Fibroblast of skin of right biceps (primary cell): ENCODE measurements at places on chromosomes 5 and 9.

DNA sequence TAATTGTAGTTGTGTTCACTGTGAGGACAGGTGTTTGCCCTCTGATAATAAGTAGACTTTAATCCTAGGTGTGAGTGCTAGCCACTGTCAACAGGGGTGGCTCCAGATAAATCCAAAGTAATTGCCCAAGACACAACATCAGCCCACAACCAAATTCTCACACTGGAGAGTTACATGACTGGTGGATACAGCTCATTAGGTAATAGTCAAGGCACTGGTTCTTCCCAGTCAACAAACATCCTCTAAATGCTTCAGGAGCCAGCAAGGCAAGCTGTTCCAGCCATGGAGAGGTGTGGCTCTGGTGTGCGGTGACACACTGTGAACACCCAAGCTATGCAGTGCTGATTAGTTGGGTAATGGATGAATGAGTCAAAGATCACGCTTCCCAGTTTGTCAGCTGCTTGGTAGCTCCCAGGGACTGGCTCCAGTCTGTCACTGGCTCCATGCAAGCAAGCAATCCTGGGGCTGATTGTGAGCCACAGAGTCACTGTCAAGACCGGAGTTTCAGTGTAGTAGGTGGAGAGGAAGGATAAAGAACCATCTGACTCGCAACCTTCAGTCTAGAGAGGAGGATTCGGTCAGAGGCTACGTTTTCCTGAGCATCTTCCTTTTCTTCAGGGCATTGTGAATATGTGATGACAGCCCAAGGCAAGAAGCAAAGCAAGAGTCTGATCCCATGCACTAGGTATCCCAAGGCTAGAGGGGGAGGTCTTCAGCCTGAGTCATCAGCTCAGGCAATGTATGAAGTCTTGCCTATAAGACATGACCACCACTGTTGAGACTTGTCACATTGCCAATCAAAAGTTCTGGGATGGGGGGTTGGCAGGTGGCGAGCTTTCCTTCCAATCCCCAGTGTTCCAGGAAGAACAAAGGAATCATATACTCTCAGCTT lies 63.1 kb downstream of the UGCG start:
- peak; percentile 98 for DNase-seq

DNA sequence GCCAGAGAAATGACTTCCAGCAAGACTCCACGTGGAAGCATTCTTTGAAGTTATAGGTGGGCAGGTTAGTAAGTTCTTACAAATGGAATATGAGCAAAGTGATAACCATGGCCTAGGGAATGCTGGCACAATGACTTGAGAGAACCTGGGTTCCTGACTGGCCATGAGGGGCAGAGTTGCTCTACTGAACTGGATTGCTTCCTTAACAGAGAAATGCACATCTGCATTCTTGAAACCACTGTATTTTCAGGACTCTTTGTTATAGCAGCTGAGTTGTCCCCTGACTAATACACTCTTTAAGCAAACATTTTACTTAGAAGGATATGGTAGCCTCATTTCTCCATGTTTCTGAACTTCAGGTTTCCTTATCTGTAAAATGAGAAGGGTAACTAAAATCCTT lies 108.3 kb upstream of the GNA14 start:
- no peak for DNase-seq

DNA sequence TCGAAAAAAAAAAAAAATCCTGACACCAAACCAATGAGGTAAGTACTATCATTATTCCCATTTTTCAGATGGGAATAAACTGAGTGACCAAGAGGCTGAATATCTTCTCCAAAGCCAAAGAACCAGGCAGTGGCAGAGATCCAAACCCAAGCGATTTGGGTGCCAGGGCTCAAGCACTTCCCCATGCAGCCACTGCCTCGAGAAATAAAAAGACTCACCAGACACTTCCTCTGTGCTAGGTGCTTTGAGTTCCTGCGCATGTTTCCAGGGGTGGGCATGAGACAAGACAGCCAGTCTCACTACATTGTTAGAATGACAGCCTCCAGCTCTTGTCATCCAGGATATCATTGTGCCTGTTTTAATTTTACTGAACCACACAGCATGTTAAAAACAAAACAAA lies 2.3 kb upstream of the RPL26L1 start:
- DNase-seq: peak; percentile 29

DNA sequence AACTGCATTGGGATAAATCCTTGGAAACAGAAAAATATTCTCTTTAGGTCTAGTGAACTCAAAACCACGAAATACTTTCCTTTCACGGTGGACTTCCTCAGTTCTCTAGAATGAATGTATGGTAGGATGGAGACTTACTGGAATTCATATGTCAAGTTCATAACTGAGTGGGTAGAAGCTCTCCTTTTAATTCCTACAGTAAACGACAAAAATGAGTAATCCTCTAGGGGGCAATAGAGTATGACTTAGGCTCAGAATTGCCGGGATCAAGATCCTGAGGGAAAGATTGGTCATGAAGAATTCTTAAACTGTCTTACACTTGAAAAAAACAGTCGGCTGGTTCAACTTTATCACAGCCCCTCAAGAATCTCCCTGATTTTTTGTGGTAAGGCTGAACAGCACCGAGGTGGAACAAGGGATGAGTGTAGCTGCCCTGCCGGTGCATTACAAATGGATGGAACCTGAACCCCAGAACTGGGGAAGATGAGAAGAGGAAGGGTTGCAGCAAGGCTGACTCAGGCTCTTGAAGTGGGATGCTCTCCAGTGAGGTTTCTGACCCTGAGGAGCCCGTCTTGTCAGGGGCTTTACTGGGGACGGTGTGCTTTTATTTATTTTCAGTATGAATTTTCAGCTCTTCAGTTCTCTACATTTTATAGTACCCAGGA lies 14.0 kb upstream of the LOX start:
- DNase-seq: peak; percentile 94

GRCh38 chr5:153511622-153512021 lies 21.2 kb downstream of the GRIA1 start:
- DNase-seq: no peak

DNA sequence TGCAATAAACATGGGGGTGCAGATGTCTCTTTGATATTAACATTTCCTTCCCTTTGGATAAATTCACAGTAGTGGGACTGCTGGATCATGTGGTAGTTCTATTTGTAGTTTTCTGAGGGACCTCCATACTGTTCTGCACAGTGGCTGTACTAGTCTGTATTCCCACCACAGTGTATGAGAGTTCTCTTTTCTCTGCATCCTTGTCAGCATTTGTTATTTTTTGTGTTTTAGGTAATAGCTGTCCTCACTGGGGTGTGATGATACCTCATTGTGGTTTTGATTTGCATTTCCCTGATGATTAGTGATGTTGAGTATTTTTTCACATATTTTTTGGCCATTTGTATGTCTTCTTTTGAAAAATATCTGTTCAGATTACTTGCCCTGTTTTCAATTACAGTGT lies 562.5 kb downstream of the CSNK1G3 start:
- DNase-seq: no peak

DNA sequence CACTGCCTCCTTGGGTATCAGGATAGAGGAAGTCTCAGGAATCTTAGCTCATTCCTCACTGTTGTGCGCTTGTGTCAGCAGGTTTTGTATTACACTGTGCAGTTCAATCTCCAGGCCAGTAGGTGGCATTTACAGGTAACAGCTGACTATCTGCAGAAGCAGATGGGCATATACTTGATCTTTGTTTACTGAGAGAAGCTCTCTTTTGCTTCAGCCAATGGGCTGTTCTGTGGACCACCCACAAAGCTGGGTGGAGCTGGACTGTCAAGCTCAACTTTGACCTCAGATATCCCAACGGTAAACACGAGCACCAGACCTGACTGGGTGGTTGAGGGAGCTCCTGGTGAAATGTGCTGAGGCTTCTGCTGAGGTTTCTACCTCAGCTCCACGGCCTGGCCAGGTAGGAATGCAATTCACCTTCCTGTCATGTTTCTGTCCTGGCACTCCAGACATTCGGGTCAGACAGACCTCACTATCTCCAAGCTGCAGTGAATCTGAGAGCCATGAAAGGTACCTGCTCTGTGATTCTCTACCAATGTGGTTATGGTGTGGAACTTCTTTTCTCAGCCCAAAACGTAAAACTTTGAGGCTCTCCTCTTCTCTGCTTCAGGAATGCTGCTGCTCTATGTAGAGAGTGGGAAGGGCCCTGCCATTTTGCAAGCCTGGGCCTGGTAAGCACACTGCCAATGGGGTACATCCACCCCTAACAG lies 167.9 kb upstream of the ACTBL2 start:
- peak; percentile 68 for DNase-seq

DNA sequence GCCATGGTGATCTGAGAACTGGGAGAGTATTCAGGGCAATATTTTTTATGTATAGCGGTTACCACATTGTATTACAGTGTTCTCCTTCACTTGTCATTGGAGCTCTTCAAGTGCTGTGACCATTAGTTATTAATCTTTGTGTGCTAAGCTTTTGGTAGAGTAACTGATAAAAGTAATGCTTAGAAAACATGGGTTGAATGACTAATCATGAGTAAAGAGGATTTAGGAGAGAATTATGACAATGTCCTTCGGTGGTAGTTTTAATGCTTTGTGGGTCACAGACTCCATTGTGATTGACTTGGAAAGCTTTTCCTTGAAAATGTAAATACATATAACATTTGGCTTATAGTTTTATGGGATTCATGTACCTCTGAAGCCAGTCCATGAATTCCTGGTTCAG lies 21.4 kb downstream of the TGFBR1 start:
- DNase-seq: peak; percentile 24

DNA sequence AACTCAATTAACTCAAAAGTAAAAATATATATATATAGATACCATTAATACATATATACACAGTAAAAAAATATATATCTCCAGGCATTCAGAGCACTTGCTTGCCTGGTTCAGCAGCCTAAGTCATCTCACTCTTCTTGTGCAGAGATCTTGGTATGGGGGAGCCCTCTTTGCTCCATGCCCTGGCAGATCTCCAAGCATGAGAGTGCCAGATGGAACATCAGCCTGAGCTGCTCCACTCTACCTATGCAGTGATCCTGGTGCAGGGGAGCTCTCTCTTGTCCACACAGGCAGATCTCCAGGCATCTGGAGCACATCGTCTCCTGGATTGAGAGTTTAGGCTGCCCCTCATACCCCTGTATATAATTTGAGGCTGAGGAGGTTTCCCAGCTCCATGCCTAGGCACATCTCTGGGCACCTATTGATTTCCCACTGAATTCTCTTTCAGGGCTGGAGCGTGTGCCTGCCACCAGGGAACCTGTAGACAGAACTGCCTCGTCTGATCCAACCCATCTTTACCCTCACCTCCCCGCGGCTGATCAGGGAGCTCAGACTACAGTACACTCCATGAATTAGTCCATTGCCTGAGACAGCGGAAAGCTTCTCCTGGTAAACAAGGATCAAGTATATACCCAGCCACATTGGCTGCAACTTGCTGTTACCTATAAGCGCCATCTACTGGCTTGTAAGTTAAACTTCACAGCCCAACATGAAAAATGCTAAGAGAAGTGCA lies 342.4 kb upstream of the GRIA1 start:
- DNase-seq: peak; percentile 78

DNA sequence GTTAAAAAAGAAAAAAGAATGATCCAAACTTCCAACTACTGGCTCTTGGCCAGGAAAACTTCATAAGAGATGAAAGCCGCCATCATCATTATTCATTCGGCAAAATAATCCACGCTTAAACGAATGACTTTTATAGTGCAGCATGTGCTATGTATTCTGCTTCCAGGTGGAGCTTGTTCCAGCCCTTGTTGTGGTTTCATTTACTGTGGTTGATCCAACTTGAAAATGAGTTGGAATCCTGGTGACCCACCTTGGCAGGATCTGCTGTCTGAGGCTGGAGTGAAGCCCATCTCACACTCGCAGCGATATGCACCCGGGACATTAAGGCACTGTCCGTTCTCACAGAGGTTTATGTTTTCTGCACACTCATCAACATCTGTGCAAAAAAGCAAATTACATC lies 209.6 kb downstream of the FBN2 start:
- DNase-seq: no peak

- DNase-seq: no peak
These were observed 1.3 kb downstream of the IL33 start for GRCh38 chr9:6216951-6217350.

DNA sequence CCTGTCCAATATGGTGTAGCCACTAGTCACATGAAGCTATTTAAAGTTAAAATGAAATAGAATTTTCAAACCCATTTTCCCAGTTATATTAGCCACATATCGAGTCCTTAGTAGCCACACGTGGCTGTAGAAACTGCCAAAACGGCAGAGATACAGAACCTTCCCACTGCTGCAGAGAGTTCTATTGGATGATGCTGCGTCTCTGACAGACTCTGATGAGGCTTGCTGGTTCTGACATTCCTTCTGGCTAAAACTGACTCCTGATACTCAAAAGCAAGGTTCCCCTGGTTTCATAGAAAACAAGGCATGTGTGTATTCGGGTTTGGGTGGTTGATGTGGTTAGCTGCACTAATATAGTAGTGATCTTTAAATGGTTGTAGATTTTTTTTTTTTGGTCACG lies 91.5 kb downstream of the TLE4 start:
- no peak for DNase-seq

- no peak for DNase-seq
These were observed 14.4 kb upstream of the ORM1 start for GRCh38 chr9:114308361-114308950.

GRCh38 chr9:127611899-127612790 lies at the start of gene STXBP1:
TSS of gene STXBP1 (plus strand) at chr9:127612277. CDS start at chr9:127612404, 127 bp downstream.
- peak; percentile 81 for DNase-seq

DNA sequence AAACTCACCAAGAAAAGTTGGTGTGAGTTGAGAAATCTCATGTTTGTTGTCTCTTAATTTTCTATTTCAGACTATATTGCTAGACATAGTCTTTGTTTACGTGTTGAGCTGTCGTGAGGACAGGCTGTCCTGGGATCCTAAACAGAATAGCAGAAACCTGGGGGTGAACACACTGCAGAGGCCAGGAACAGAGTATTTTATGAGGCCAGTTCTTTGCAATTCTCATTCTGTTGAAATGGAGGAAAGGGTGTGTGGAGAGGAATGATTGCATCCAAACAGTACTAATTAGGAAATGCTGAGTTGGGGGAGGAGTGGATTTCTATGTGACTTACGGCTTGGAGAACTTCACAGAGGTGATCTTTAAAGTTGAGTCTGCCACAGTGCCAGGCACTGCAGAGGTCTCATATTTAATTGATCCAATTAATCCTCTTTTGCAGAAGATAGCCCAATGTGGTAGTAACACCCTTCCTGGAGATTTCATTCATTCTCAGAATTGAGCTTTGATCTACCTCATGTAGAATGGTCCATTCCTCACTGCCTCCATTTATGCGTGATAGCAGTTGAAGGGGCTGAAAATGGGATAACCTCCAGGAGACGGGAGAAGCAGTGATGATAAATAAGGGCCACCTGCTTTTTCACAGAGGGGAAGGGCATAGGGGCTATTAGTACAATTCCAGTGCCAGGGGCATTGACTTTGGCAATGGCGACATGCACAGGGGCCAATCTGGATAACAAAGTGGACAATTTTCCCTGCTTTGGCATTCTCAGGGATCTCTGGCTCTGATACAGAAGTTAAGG lies 84.7 kb upstream of the TNFAIP8 start:
- DNase-seq: no peak

DNA sequence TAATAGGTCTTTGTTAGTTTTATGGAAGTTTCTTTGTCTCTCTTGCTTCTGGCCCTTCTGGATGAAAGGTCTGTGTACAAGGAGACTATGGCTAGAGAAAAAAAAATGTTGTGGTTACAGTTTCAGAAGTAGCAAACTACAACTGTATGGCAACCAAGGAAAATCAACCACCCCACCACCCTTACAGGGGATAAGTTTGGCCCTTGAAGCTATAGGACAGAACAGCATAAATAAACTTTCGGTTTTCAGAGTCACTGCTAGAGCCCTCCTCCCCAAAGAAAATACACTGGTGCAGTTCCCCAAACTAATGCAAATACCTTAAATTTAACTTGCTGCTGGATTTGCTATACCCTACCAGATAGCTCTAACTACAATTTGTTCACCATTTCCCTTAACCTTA lies 1216.7 kb downstream of the EFNA5 start:
- no peak for DNase-seq
